GM04503 (cell line): ENCODE measurements at places on chromosomes 12 and 14.

- DNase-seq = no peak
These were observed at the start of gene WNT5B for GRCh38 chr12:1628666-1629337. Gene WNT5B (plus strand): TSS chr12:1629231. CDS start chr12:1631355, 2,124 bp downstream.

- DNase-seq = no peak
These were observed 63.6 kb upstream of the SRSF5 start for GRCh38 chr14:69703047-69704039.

DNA sequence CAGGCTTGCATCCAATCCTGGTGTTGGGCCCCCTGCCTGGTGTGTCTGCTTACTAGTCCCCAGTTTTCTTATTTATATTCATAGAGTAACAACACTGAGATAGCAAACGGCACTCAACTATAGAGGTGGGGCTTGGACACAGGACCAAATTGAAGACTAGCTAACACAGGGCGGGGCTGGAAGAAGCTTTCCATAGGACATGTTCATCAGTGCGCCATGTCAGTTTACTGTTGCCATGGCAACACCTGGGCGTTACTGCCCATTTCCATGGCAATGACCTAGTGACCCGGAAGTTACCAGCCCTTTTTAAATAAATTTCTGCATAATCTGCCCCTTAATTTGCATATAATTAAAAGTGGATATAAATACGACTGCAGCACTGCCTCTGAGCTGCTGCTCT, 275.5 kb upstream of the TMEM132C start:
- DNase-seq = no peak

DNA sequence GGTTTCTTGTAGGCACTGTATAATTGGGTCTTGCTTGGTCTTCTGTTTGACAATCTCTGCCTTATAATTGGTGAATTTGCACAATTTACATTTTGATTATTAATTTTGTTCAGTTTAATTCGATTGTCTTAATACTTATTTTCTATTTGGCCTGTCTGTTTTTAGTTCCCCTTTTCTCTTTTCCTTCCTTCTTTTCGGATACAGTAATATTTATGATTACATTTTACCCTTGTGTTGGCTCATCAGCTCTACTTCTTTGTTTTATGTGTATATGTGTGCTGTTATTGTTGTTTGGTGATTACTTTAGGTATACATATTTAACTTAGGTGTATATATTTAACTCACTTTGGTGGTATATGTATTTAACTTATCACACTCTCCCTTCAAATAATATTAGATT, 12.8 kb upstream of the BEGAIN start:
- no peak for DNase-seq

GRCh38 chr14:59961518-59962062, 41.6 kb downstream of the LRRC9 start:
- no peak for DNase-seq

DNA sequence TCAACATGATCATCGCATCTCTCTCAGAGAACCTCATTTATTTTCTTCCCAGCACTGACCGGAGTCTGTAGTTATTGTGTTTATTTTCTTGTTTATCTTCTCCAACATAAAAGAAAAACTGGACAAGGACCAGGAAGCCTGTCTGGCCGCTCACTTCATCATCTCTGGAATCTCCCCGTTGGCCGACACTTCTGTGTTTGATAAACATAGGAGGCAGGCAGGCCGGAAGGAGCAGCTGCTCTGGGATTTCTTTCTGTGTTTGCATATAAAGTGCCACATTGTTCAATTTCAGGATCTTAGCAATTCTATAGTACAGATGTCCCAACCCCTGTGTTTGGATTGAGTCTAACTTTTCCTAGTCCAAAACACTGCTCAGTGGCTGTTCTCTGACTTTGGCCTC, 53.3 kb downstream of the ACACB start:
- DNase-seq = no peak

- DNase-seq = no peak
These were observed 57.0 kb upstream of the NID2 start for GRCh38 chr14:52125885-52126284.
